ENCODE measurements at places on chromosomes 5 and 9.

DNA sequence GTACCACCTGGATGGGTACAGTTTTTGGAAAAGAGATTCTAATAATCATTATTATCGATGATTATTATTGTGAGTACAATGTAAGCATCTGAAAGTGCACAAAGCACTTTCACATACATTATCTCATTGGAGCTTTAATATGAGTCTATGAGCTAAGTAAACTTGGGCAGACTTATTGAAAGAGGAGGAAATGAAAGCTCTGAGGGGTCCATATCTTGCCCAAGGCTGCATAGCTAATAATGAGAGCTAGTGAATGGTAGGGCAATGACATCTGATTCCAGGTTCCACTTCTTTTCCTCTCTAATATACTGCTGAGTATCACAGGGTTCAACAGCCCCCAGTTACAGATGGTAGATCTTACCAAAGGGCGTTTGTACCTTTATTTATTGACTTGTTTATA, 26.1 kb downstream of the TIMD4 start:
- no peak for DNase-seq

- DNase-seq, result no peak
Observed at GRCh38 chr9:136474974-136475865, 7.6 kb downstream of the SEC16A start.

DNA sequence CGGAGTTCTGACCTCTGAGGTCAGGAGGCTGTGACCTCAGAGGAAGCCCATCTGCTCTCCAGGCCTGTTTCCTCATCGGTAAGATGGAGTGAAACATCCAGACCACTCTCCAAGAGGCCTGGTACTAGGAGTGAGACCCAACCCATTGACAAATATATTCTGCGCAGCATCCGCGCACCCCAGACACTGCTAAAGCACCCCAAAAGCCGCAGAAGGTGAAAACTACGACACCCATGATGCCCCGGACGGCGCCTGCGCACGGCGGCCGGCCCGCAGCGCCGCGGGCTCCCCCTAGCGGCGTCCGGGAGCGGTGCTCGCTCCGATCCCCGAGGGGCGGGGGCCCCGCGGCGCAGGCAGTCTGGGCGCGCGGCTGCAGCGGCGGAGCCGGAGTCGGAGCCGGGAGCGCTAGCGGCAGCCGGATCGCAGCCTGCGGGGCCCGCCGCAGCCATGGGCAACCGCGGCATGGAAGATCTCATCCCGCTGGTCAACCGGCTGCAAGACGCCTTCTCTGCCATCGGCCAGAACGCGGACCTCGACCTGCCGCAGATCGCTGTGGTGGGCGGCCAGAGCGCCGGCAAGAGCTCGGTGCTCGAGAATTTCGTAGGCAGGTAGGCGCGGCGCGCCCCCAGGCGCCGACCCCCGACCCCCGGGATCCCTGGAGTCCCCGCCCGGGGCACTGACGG, at the start of gene DNM1:
Gene DNM1, plus strand, starts transcription at position 356 of the 683 bp plus-strand sequence. Its CDS starts 92 bp downstream, at position 448.
- peak; percentile 68 for DNase-seq

DNA sequence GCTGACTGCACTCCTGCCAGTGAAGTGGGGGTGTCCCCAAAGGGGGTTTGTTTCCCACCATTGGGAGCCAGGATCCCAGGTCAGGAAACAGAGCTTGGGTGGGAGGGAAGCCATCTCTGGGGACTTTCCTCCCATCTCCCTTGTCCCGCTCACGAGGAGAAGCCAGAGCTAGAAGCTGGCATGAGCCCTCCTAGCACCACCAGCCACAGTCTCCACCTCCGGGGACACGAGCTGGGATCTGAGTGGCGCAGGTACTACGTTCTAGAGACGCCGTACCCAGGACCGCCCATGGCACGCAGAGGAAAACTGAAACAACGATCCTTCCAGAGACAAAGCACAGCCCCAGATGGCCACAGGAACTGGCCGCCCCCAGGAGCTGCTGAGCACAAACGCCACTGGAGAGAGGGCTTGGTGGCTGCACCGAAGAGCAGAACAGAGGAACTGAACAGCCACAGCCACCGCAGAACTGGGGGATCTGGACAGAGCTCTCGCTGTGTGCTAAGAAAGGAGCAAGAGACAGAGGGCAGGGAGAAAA, 29.8 kb downstream of the ADAMTS2 start:
- DNase-seq, result no peak

DNA sequence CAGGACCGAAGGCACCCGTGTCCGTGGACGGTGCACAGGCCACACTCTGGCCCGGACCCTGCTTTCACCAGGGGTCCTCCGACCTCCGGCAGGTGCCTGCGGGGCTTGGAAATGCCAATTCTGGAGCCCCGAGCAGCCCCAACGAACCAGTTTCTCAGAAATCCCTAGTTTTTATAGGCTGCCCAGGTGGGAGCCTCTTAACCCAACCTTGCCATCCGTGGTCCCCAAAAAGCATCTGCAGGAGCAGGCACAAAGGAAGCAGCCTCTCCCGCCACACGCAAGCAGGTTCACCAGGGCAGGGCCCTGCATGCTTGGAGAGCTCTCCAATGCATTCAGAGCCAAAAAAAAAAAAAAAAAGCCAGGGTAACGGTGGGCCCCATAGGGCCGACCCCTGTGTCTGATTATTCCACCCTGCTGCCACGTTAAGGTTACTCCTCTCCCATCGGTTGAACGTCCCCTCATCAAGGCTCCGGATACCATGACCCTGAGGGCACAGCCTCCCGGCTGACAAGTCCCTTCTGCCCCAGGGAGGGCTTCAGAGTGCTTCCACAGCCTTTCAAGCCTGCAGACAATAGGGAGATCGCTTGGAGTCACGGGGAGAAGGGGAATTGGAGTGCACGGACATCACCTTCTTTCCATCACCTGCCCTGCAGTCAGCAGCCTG, 796 bp upstream of the TPRN start:
- no peak for DNase-seq

DNA sequence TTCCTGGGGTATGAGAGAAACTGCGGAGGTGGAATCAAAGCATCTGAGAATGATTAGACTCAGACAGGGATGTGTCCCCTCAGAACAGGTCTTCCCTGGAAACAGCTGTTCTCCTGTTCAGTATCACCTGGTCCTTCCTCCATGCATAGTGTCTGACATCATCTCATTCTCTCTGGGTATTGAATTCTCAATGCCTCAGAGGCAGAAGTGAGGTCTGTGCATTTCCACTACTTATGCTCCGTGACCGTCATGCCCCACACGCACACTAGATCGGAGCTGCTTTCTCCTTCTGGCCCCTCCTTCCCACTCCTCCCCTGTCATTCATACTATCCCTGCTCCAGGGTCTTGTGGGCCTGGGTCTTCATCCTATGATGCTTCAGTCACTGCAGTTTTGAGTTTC, 61.4 kb upstream of the DAB2IP start:
- DNase-seq, result no peak

- DNase-seq, result no peak
Observed at GRCh38 chr9:71747576-71747975, 20.7 kb downstream of the CEMIP2 start.

- DNase-seq, result no peak
Observed at GRCh38 chr9:91359734-91360470, 1.8 kb downstream of the AUH start.

GRCh38 chr9:90546200-90546599, 96.4 kb downstream of the DIRAS2 start:
- DNase-seq, result no peak

DNA sequence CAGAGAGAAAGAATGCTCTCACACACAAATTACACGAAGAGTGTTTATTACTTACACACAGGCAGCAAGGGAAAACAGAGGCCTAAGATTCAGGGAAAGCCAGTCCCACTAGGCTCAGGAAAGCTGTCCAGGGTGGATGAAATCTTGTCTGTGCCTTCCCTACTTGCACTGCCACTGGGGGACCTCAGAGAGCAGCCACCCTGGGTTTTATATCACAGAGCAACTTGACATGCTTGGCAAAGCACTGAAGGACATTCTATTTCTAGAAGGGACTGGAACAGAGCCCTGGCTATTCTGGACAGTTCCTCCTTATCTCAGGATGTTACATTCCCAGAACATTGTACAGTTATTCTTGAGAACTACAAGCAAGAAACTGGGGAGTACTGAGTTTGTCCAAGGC, 7.5 kb upstream of the PRSS3 start:
- no peak for DNase-seq

DNA sequence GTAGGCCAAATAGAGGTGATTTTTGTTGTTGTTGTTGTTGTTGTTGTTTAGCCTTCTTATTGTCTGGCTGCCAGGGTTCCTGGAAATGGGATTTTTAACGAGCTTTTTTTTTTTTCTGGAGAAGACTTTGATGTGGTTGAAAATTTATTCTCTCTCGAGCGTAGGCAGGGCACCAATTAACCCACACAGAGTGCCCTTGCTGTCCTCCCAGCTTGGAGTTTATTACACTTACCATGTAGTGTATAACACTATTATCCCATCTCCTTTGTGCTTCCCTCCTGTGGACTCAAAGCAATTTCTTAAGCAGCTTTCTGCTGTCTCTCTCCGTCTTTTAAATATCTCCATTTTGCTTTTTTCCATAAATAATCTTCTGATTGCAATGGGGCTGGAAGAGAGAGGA, 57.4 kb downstream of the OR2K2 start:
- DNase-seq, result no peak

GRCh38 chr9:21154018-21154608, 12.3 kb downstream of the IFNA21 start:
- no peak for DNase-seq

- no peak for DNase-seq
Observed at GRCh38 chr5:179355976-179356974, 11.0 kb upstream of the ADAMTS2 start.

GRCh38 chr5:118611332-118611945, 376.9 kb downstream of the DTWD2 start:
- DNase-seq, result no peak

DNA sequence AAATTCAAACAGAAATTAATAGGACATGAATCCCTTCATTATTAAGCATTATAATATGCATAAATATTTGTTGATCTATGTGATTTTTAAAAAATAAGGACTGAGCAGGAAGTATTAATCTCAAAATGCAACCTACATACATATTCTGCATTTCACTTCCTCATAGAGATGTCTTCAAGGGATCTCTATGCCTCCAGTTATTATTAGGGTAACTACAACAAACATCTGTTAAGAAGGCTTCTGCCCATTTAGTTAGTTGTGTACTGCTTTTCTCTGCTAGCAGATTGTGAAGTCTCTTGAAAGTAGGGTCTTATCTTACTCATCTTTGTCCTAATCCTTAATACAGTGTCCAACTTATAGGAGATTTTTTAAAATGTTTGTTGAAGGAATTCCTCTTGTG, 414.1 kb downstream of the ACTL7B start:
- DNase-seq, result no peak

- DNase-seq, result no peak
Observed at GRCh38 chr5:109900911-109901627, 211.3 kb downstream of the MAN2A1 start.

GRCh38 chr9:131407717-131408195, 13.9 kb downstream of the PRRC2B start:
- DNase-seq, result peak; percentile 50

DNA sequence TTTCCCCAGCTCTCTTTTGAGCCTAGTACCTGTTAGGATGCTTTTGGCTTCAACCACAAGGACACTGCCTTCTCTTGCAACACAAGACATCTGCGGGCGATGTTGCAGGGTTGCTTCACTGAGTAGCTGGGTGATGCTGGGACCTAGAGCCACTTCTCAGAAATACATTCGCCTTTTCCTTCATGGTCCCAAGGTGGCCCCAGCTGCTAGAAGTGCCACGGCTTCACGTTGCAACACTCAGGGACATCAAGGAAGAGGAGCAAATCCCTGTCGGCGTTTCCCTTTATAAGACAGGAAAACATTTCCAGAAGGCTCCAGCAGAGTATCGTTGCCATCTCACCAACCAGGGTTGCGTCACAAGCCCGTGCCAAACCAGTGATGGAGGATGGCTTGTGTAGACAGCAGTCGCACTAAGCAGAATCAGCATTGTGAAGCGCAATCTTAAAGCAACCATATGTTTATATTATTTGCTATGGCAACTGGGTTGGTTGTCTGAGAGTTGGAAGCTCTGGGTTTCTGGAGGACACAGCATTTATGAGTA, 62.7 kb downstream of the ANKRD33B start:
- DNase-seq, result no peak

GRCh38 chr5:17796757-17797396, 162.6 kb downstream of the TAF11L14 start:
- no peak for DNase-seq

DNA sequence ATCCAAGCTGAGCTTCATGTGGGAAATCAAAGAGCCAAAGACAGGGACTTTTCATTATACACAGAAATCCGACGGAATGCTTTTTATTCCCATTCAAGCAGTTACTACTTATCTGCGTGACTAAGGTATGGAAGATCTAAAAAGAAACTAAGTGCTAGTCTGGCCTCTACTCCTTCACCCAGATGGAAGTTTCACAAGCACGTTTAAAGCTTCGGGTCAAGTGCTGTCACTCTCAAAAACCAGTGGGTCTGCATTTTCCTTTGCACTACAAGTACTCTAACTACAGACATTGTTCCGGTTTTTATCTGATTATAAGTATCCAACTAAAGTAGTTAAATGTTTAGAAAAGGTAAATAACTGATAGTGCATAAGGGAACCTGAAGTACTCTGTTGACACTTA, 13.7 kb upstream of the MTAP start:
- DNase-seq, result no peak

DNA sequence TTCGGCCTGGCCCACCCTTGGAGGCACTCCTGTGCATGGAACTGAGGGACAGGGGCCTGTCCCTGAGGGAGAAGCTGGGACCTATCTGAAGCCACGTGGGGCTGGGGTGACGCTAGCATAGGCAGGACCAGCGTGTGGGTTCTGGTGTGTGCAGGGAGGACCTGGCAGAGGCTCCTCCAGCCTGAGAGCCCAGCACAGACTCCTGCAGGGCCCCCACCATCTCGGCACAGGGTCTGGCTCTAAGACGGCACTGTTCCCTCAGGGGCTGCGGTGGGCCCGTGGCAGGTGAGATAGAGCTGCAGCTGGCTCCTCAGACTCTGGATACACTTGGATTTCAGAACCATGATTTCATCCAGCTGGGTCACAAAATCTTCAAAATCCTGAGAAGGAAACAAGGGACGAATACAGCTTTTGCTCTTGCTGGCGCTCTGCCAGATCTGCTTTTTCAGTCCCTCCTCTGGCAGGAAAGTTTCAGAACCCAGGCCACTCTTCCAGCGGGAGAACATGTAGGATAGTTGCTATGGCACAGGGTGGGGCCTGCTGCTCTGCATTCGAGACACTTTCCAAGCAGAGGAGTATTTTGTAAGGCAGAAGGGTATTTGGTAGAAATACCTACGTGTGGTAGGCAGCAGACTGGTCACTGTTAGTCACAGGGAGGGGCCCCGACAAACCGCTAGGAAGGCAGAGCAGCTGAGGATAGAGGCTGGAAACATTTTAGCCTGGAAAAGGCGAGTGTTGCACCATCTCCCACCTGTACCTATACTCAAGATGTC, 74.7 kb downstream of the KIF24 start:
- DNase-seq, result no peak

DNA sequence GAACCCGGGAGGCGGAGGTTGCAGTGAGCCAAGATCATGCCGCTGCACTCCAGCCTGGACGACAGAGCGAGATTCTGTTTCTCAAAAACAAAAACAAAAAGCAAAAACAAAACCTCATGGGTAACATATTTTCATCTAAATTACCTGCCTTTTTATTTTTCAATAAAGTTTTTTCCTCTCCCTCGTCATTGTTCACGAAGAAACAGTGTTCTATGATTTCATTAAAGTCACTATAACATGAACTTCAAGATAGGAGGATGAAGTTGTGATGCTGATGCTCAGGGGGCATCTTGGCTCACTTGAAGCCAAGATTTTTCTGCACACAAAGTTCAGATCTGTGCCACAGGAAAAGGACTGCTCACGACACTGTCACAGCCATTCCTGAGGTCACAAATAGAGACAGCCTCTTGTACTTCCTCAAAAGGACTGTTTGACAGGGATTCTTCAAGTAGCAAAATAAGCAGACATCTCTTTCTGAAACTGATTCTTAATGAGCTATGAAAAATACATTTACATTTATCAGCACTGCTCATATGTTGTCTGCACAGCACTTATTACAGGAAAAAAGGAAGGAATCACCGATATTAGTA, 16.1 kb downstream of the NIPSNAP3B start:
- no peak for DNase-seq

Data from activated CD4-positive, alpha-beta T cell treated with anti-CD3 and anti-CD28 coated beads, Interleukin-2, amount 50 U/mL, for 1 hour (primary cell).